ENCODE measurements at places on chromosomes 5 and 9.

DNA sequence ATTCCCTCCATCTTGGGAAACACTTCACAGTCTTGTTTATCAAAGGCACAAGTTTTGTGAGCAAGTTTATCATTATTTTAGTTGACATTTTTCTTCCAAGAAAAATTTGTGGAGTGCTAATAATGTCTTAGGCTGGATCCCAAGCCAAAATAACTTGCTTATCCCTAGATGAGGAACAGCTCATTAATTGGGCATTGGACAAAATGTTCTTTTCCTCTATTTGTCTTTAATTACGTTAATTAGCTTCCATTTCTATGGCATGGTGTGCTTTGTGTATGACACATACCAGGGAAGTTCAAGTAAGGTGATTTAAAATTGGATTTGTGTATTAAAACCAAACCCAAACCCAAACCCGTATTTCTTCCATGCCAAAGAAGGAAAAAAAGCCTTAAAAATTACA is 379.5 kb downstream of the SH3GL2 start:
- DNase-seq: no peak

- no peak for DNase-seq
Measured at GRCh38 chr9:93505541-93506132, 52.3 kb upstream of the FAM120AOS start.

- DNase-seq: no peak
Measured at GRCh38 chr9:115000217-115000639, 69.8 kb upstream of the TNFSF8 start.

GRCh38 chr5:148998174-148998797 is 64.6 kb downstream of the SH3TC2 start:
- peak; percentile 71 for DNase-seq

DNA sequence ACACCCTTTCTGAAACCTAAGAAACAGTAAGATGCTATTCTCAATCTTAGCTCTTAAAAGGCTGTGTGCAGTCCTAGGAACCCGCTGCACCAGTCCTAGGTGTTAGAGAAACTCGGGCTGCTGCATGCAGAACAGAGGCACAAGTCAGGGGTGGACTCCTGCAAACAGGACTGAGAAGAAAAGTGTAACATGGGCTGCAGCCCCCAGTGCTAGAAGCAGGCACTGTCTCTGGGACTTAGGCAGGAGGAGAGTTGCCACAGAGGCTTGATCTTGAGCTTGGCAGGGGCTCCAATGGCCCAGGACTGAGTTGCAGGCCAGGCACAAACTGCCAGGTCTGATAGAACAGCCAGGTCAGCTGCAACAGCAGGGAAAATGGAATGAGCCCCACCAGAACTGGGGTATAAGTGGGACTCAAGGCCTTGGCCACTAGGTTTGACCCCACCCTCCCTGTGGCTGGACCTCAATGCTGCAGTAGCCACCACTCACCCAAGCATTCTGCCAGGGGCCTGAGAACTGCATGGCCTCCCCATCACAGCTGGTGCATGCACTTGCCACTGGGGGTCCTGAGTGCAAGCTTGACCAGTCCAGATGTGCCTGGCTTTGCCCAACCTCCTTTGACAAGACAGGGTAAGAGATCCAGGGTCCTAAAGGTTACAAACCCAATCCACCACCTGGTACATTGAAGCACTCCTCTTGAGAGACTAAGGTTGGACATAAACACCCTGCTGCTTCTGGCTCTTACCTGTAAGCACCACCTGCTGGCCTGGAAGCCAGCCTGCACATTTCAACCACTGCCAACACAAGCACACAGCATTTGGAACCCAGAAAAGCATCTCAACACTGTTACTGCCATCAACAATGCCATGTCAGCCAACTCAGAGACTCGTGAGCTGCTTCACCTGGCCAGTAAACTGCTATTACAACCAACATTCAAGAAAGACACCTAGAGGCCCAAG is 103.3 kb downstream of the FBXL17 start:
- DNase-seq: no peak

DNA sequence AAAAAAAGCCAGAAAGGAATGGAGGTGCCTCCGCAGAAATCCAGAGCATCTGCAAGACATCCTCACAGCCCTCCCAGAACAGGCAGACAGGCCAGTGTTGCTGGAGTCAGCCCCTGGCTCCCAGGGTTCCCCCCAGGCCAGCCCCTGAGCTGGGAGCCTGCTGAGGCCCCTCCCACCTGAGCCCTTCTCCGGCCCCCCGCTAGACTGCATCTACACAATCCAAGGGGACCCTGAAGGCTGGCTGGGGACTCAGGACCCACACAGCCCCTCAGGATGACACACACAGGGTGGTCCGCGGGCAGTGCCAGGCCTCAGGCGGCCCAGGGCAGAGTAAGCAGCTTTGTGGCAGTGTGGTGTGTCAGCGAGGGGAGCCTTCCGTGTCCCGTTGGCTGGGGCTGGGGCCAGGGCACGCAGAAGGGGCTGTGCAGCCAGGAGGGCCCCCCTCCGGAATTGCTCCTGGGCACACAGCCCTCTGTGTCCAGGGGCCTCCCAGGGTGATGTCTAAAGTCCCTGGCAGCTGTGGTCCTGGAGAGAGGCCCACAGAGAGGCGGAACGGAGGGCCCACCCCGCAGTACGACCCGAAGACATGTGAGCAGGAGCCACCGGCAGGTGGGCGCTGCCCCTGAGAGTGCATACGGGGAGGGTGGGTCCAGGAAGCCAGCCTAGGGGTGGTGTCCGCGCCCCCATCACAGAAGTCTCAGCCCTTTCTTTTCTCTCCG is 2.9 kb downstream of the TMEM250 start:
- DNase-seq: no peak

DNA sequence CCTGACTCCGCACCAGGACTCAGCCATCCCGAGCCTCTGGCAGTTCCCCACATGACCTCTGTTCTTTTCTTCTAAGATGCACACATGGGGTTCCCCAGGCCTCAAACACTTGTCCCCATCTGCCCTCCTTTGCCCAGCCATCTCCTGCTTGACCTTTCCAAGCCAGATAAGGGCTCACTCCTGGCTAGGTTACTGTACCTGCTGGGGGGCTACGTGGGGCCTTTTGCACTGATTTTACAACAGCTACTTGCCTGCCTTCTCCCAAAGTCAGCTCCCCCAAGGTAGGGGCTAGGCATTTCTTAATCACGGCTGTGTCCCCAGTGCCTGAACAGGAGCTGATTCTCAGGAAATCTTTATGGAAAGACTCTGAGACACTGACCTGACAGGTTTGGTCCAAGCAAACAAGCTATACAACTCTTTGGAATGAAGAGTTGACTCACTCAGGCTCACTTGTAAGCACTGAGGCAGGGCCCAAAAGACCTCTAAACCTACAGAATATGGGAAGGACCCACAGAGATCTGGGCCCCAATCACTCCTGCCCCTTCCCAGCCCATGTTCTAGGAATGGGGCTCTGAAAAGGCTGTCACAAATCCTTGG is 2.5 kb downstream of the MACROH2A1 start:
- DNase-seq: no peak

Data from NAMALWA (cell line).